ENCODE measurements at places on chromosomes 12 and 14.
A peak's percentile ranks its signal among the peaks of the same experiment; 100 is the strongest.

- no peak for DNase-seq
Measured at GRCh38 chr12:113221997-113222729, 899 bp downstream of the TPCN1 start.

DNA sequence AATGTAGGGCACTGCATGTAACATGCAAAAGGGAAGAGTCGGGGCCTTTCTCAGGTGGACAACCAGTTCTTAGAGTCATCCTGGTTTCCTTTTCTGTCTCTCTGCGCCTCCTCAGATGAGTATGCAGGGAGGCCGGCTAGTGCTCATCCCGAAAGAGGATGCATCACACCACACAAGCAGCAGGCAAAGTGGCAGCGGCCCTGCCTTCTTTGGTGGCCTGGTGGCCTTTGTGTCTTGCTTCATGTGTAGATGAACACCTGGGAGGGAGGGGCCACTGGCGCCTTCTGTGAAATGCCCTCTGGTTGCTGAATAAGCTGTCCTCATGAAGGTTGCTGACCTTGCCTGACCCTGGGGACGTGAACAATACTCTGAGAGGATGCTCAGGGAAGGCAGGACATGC lies 18.0 kb downstream of the SLC24A4 start:
- DNase-seq, result no peak

DNA sequence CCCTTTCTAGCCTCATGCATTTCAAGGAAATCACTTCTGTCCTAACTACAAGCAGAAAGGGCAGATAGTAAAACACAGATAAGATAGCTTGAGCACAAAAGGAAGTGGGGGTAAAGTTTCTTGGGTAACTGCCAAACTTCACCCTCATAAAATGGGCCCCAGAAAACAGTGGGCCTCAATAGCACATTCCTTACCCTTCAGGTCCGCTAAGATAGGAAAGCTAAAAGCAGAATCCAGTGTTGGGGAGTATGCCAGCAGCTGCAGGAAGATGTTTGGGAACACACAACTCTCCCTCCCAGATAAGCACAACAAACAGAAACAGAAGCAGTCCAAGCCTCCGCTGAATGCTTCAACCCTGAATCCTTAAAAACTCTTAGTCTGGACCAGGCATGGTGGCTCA lies 110.9 kb upstream of the MGAT4C start:
- no peak for DNase-seq

GRCh38 chr12:108560321-108560721 lies 652 bp downstream of the SART3 start:
- DNase-seq, result no peak

- peak; percentile 75 for DNase-seq
Measured at GRCh38 chr12:92551853-92552397, 150.9 kb upstream of the PLEKHG7 start.

GRCh38 chr12:25655702-25656101 lies 102.6 kb upstream of the LMNTD1 start:
- DNase-seq, result no peak

- DNase-seq, result no peak
Measured at GRCh38 chr12:2324387-2324786, 271.6 kb downstream of the CACNA1C start.

GRCh38 chr12:131850856-131851559 lies 22.8 kb downstream of the MMP17 start:
- peak; percentile 26 for DNase-seq

- DNase-seq, result no peak
Measured at GRCh38 chr12:90323217-90323616, 614.6 kb upstream of the ATP2B1 start.

GRCh38 chr14:63276492-63277342 lies 42.0 kb downstream of the GPHB5 start:
- no peak for DNase-seq

DNA sequence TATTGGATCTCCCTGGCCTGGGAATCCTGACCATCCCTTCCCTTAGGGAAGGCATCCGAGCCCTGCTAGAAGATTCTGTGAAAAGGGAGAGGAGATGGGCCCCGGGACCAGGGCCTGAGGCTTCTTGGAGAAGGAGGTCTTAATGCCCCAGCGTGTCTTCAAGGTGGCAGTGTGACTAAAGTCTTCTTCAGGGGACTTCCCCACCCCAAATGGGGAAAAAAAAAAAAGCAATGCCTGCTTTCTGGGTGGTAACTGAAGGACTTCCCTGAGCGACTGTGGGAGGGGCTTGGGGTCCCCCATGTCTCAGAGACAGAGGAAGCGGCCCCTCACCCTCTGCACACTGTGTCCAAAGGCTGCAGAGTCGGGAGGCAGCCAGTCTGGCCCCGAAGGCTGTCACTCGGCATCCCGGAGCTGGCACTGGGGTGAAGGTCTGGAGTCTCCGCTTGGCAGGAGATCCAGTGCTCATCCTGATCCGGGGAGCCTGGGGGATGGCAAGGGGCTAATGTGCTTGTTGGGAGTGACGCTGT lies 7.8 kb upstream of the PGF start:
- DNase-seq, result no peak

DNA sequence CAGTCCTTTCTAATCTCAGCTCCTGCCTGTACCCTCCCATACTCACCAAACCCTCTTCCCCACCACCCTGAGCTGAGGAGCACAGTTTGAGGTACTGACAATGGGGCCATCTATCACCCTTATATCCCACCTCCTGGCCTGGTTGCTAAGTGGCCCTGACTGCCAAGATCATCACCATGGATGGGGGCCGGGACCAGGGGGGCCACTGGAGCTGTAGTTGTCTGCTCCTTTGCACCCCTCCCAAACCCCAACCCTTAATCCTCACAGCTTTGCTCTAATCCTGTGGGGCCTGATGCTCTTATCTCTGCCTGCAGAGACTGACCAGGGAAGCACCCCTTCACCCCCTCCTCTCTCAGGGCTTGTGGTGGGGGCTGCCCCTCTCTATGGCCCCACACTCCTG lies 395 bp upstream of the GNB3 start:
- DNase-seq, result no peak

DNA sequence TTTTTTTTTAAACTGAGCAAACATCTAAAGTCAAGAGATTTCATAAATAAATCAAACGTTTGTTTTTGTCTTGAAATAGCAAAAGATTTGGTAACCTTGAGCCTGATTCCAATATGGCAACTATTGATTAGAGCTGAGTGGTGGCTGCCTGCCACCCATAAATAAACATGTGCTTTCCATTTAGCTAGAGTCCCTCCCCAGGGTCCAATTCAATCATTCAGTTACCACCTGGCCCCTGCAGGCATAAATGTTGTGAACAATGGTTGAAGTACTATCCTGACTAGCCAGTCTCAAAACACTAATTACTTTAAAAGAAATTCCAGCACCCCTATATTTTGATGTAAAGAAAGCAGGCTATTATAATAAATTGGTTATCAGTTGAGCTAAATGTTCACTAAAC lies 129.7 kb upstream of the GRIP1 start:
- no peak for DNase-seq

- no peak for DNase-seq
Measured at GRCh38 chr14:68598621-68599447, 194.0 kb downstream of the ZFP36L1 start.

DNA sequence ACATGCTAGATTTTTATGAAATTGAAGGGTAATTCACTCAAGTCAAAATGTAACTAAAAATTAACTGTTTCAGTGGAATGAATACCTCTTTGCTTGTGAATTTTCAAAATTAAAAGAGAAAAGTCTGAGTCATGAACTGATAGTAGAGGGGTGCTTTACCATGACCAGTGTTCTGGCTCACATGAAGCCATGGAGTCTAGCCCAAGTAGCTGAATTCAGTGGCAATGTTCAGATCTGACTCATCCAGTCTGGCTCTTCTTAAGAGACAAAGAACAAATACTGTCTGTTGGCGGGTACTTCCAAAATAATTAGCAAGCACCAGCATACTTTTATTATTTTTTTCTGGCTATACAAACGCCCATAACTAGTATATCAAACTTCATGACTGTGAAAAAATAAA lies 366.3 kb upstream of the GARIN6 start:
- no peak for DNase-seq

DNA sequence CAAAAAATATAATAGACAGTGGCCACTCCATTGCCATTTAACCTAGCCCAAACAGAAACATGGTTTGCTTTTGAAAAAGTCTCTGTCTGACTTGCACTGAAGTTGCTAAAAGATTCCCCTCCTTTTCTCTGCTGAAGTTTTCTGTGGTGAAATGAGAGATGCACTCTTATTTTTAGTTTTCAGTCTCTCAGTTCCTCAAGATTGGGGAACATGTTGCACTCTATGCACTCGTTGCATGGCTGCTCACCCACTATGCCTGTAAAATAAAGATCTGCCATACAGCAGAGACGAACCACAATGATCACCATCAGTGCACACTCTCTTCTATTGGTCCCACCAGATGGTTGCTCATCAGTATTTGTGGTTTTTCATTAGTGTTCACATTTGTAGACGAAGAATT lies 13.1 kb upstream of the DAAM1 start:
- peak; percentile 79 for DNase-seq

GRCh38 chr12:29782871-29783772 lies 620 bp downstream of the TMTC1 start:
- peak; percentile 25 for DNase-seq

DNA sequence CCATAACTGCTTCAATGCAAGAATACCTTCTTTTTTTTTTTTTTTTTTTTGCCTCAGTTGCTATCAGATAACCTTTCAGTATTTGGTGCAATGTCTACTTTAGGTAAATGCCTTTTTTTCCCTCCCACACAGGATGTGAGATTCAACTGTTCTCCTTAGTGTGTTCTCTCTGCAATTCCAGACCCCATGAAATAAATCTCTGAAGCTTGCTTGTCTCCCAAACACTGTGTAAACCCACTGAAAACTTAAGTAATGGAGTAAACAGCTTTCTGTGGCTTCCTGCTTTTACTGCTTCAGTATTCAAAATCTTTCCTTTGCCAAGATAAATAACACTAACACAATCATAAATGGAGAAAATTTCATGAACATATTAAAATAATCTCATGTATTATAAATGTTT lies 55.8 kb upstream of the CLEC14A start:
- DNase-seq, result no peak

DNA sequence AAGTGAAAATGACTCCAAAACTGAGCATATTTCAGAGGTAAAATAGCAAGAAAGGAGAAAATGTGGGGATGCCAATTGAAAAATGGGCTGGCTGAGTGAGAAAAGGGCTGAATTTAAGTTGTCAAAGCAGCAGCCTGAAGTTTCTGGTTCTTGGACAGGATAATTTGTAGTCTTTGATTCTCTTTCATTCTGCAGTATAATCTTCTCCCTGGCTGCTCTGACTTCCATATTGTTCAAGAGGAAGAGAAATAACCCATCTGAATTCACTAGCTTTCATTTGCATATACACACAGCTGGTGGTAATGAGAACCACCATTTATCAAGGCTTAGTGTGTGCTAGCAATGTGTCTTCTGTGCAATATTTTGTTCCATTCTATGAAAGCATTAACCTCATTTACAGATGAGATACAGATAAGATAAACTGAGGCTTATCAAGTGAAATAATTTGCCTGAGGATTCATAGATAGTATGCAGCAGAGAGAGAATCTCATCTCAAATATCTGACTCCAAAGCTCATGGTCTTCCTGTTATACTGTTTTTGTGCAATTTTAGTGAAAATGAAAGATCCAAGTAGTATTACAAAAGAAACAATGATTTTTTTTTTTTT lies 184.2 kb downstream of the TMTC2 start:
- no peak for DNase-seq

DNA sequence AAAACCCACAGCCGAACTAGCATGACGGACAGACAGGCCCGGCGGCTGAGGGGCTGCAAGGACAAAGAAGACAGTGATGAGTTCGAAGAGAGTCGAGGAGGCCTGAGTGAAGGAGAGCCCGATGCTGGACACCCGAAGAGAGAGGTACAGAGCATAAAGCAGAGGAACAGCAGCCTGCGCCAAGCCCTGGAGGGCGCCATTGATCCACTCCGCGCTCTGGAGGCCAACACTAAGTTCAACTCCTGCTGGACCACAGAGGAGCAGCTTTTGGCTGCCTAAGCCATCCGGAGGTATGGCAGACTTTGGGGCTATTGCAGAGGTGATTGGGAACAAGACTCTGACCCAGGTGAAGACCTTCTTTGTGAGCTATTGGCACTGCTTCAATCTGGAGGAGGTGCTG lies 7.8 kb upstream of the PLXNC1 start:
- DNase-seq, result peak; percentile 40

DNA sequence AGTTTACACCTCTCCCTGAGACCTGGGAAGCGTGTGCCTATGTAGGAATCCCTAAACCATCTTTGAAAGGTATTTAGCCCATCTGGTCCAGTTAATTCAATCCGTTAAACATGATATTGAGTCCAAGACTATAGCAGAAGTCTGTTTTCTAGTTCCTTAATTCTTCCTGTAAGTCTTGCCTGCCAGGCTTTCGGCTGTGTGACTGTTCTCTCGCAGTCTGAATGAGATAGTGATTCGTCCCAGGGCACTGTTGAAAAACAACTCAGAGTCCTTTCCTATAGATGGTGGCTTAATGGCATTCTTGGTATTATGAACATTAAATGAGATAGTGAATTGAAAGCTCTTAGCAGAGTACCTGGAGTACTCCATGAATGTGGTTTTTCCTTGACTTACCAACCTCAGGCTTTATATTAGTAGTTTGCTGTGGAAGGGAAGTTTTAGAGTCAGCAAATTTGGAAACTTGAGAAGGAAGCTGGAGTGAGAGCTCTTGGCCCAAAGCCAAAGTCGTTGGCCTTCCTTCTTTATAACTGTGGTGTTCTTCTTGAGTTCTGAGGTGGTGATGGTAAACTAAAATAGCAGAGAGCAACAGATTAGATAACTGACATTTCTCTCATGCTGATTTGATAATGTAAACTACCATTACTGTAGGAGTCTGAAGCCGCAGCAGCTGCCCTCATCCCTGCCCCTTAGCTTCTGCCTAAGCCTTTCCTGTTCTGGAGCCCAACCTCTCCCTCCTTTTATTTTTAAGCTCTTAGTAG lies 76.5 kb downstream of the TGFB3 start:
- no peak for DNase-seq

DNA sequence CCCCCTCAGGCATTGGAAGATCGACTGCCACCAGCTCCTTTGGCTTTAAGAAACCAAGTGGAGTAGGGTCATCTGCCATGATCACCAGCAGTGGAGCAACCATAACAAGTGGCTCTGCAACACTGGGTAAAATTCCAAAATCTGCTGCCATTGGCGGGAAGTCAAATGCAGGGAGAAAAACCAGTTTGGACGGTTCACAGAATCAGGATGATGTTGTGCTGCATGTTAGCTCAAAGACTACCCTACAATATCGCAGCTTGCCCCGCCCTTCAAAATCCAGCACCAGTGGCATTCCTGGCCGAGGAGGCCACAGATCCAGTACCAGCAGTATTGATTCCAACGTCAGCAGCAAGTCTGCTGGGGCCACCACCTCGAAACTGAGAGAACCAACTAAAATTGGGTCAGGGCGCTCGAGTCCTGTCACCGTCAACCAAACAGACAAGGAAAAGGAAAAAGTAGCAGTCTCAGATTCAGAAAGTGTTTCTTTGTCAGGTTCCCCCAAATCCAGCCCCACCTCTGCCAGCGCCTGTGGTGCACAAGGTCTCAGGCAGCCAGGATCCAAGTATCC lies 288.7 kb downstream of the NAV3 start:
- DNase-seq, result no peak

All from GM06990 (cell line).